ENCODE measurements at places on chromosomes 7 and 10. TPM values are rescaled to one million over a fixed set of nuclear protein-coding genes. Genes with fewer than 3 reads are reported as not detected.

GRCh38 chr7:27112361-27112760, 9.9 kb upstream of the HOXA2 start:
- H3K27ac ChIP-seq = peak overlapping the region; percentile 96
- no peak overlapping the region for H3K4me3 ChIP-seq
- peak; percentile 78 for DNase-seq
- H3K36me3 ChIP-seq = no peaks in the 10 kb centered on the region

GRCh38 chr7:101599787-101600186, 29.3 kb downstream of the MYL10 start:
- H3K4me3 ChIP-seq = no peak overlapping the region
- no peaks in the 10 kb centered on the region for H3K27me3 ChIP-seq
- no peak for DNase-seq
- H3K4me1 ChIP-seq = no peaks in the 10 kb centered on the region
- H3K36me3 ChIP-seq = no peaks in the 10 kb centered on the region

DNA sequence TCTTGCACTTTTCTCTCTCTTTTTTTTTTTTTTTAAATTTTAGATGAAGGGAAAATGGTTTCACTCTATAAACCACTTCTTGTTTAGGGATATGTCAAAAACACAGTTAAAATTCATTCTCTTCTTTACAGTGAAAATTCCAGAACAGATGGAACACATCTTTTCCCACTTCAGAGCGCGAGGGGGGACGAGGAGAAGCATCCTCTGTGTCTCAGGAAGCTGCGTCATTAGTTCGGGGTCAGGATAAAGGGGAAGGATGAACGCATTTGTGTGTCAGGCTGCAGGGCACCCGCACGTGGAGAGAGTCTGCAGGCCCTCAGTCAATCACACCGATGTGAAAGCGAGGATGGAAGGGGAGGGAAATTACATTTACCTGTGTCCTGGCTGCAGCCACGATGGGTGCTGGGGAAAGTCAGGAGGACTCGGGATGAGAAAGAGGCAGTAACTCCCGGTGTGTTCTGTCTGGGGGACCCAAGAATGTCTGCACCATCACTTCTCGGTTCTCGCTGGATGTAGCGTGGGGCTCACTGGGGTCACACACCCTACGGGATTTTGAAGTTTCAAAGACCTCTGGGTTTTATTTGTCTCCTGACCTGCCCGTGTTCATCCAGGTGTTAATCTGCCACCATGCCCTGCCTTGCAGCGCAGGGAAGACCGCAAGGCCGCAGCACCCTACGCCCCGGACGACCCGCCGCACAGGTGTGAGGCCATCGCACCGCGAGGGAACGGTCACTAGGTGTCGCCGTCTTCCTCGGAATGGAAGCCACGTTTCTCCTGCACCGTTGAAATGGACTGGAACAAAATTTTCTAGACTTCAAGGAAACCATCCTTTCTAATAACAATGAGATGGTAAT, 66.7 kb upstream of the PITRM1 start:
- H3K27ac ChIP-seq = peak overlapping the region; percentile 80
- DNase-seq = peak; percentile 78
- H3K4me1 ChIP-seq = peaks cover 11% of the 10 kb centered on the region
- no peaks in the 10 kb centered on the region for H3K27me3 ChIP-seq

DNAH11 gene
- 0.22 TPM for polyA plus RNA-seq

CTAGE8 gene
- polyA plus RNA-seq = 0.03 TPM

GRCh38 chr7:7820939-7821338, 102.5 kb upstream of the RPA3 start:
- no peaks in the 10 kb centered on the region for H3K36me3 ChIP-seq
- no peak overlapping the region for H3K27ac ChIP-seq
- no peaks in the 10 kb centered on the region for H3K27me3 ChIP-seq
- H3K4me3 ChIP-seq = no peak overlapping the region
- peak; percentile 18 for DNase-seq

DNA sequence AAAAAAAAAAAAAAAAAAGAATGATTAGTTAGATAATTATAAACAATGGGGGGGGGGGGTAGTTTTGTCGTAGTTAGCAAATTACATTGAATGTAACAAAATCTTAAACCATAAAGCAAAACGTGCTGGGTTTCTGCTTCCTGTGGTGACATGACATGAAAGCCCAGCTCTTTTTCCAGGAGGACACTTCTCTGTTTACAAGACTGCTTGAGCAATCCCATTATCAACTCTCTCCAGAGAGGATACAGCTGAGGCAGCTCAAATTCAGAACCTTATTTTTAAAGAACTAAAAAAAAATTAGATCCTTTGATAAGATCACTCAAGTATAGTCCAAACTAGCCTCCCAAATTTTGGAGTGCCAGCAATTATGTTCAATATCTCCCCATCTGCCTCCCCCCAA, 58.6 kb downstream of the ADRB1 start:
- H3K36me3 ChIP-seq = no peaks in the 10 kb centered on the region
- no peak overlapping the region for H3K27ac ChIP-seq
- no peak overlapping the region for H3K4me3 ChIP-seq
- no peaks in the 10 kb centered on the region for H3K27me3 ChIP-seq
- no peak for DNase-seq

- no peak overlapping the region for H3K4me3 ChIP-seq
- no peaks in the 10 kb centered on the region for H3K36me3 ChIP-seq
- H3K4me1 ChIP-seq = peaks cover 25% of the 10 kb centered on the region
- H3K27ac ChIP-seq = no peak overlapping the region
Measured at GRCh38 chr10:61970182-61971002, 68.9 kb downstream of the ARID5B start.

USP6NL gene
- polyA plus RNA-seq = 13.5 TPM

- no peak overlapping the region for H3K27ac ChIP-seq
- H3K4me3 ChIP-seq = no peak overlapping the region
- DNase-seq = no peak
- H3K36me3 ChIP-seq = no peaks in the 10 kb centered on the region
- H3K4me1 ChIP-seq = no peaks in the 10 kb centered on the region
Measured at GRCh38 chr7:72020311-72020710, 391.8 kb downstream of the CALN1 start.

DNA sequence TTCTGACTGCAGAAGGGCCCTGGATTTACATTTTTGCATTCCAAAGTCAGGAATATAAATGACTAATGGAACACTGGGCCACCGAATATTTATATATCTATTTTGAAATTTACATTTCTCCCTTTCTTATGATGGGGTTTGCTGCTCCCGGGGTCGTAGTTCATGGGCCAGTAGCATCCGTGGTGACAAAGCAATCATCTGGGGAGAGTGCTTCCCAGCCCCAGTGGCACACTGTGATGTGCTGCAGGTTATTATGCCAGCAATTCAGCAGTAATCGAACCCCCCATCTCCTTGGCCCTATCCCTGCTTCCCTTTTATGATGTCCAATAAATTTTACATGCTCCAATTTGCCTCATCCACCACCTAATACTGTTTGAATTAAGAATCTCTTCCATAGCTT, 837.5 kb downstream of the LRMDA start:
- H3K4me3 ChIP-seq = no peak overlapping the region
- H3K4me1 ChIP-seq = no peaks in the 10 kb centered on the region
- H3K27ac ChIP-seq = no peak overlapping the region
- no peaks in the 10 kb centered on the region for H3K36me3 ChIP-seq
- no peaks in the 10 kb centered on the region for H3K27me3 ChIP-seq

DNA sequence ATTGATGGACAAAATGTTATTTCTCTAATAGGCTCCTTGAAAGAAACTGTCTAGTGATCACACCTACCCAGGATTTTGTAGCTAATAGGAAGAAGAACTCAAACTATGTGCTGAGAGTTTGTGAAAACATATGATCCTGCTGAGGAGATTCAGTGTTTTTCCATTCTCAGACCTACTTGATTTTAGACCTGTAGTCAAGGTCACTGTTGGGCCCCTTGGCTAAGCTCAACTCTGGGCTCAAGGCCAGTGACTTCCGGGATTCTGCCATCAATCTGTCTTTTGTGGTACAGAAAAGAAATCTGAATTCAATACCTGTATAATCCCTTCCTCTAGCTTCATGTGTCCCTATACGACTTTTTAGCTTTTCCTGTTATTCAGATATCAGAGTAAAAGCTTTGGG, 79.7 kb upstream of the FERD3L start:
- no peak overlapping the region for H3K27ac ChIP-seq
- no peak overlapping the region for H3K4me3 ChIP-seq
- no peak for DNase-seq

SPDYE16 gene
- polyA plus RNA-seq = 0.03 TPM

DNA sequence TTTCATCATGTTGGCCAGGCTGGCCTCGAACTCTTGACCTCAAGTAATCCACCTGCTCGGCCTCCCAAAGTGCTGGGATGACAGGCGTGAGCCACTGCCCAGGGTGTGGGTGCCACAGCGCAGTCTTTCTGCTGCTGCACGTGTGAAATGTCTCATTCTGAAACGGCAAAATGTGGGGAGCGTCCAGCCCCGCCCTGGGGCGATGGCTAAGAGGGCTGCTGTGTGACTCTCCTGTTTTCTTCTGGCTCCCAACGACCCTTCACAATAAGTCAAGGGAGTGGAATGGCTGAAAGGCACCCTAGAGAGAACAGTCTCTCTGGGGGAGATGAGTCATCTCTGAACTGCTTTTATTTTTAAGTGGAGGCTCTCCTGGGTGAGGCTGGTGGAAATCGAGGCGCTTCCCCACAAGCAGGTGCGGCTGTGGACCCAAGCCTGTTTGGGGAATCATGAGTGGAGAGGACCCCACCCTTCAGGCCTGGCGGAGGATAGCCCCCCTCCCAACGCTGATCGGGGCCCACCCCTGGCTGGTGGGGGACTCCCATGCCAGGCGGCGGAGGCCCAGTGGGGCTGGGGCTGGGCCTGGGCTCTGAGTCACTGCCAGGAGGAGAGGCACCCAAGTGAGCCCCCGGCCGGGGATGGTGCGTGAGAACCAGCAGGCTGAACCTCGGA, 18.0 kb downstream of the ADAP1 start:
- H3K4me3 ChIP-seq = no peak overlapping the region
- H3K27me3 ChIP-seq = no peaks in the 10 kb centered on the region
- H3K27ac ChIP-seq = no peak overlapping the region
- no peaks in the 10 kb centered on the region for H3K36me3 ChIP-seq
- no peak for DNase-seq

AKR1C4 gene
- polyA plus RNA-seq = not detected

DNA sequence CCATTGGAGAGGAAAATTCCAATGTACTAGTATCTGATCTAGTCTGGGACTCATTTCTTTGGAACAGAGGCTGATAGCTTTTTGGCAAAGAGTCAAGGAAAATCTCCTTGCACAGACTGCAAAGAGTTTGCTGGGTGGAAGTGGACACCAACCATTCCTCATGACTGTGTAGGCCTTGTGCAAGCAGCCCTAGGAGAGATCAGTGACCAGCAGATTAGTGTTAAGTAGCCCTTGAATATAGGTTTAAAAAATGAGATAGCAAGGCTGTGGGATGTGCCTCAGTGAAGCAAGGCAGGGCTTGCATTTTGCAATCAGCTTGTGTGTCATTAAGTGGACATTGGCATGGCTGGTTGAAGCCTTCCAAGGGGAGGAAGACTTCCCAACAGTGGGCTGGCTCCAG, 341.6 kb downstream of the PLXNA4 start:
- no peak overlapping the region for H3K27ac ChIP-seq
- H3K4me1 ChIP-seq = no peaks in the 10 kb centered on the region
- no peak overlapping the region for H3K4me3 ChIP-seq
- no peak for DNase-seq

GRCh38 chr7:141178486-141179135, 104.7 kb downstream of the TMEM178B start:
- H3K27ac ChIP-seq = no peak overlapping the region
- H3K4me1 ChIP-seq = no peaks in the 10 kb centered on the region
- H3K27me3 ChIP-seq = no peaks in the 10 kb centered on the region
- H3K4me3 ChIP-seq = no peak overlapping the region

Measured in endothelial cell of umbilical vein (primary cell).